ENCODE measurements at places on chromosomes 6 and 20.
A peak's percentile ranks its signal among the peaks of the same experiment; 100 is the strongest.

DNA sequence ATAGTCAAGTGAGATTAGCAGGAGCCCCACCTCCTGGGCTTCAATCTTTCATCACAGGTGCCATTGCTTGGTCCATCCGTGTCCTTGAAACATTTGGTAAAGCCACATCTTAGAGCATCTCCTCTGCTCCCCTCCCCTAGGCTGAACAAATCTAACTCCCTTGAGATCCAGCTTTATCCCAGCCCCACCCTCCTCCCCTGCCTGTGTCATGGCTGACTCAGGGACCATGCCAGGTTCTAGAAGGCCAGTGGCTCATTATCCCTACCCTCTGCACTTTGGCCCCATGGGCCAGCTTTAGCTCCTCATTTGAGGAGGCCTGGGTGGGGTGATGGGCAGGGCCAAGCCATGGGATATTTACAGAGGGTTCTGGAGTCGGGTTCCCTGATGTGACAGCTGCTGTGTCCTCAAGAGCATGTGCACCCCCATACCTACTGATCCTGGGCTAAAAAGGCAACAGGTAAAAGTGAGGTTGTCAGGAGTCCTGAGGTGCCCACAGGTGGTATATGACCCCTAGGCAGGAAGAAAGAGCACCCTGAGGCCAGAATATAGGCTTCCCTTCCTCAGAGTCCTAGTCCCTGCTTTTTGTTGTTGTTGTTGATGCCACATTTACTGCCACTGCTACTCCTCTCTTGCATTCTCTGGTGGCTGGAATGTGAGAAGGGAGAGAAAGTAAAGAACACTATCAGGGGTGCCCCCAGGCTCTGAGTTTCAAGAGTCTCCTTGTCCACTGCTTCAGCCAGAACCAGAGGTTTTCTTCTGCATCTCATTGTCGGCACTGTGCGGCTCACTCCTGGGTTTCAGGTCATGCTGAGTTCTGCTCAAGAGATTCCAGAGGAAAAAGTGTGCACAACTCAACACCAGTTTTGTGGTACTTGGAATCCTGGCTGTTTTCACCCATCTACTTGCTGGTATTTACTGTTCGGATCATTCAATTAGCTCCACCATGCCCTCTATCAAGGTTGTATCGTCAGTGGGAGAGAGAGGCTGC lies 228.4 kb downstream of the LRFN2 start:
- DNase-seq = no peak

DNA sequence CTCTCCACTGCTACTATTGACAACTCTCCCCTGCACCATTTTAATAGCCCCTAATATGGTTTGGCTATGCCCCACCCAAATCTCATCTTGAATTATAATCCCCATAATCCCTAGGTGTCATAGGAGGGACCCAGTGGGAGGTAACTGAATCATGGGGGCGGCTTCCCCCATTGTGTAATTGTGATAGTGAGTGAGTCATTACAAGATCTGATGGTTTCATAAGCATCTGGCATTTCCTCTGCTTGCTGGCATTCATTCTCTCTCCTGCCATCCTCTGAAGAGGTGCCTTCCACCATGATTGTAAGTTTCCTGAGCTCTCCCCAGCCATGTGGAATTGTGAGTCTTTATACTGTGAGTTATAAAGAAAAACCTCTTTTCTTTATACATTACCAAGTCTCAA lies 74.1 kb upstream of the TCF21 start:
- DNase-seq = no peak

- no peak for DNase-seq
Observed at GRCh38 chr6:125220712-125221111, 67.1 kb downstream of the TPD52L1 start.

- no peak for DNase-seq
Observed at GRCh38 chr6:121645100-121645745, 209.8 kb downstream of the GJA1 start.

DNA sequence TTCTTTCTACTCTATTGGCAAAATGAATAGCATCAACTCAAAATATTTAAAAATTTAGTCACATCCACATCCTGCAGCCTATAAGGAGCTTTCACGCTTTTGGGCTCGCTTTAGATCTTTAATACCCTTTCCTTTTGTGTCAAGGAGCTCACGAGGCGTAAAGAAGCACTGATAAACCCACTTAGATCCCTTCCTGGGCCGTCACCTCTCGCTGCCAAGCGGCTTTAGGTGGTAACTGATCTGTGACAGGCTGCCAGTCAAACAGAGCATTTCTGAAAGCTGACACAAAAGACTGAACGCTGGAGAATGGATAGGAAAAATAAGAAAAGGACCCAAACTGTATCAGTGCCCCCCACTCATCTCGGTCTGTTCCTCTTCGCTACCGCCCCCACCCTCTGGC lies 385.7 kb upstream of the MMS22L start:
- DNase-seq = peak; percentile 60

- peak; percentile 86 for DNase-seq
Observed at GRCh38 chr20:3218307-3218988, 9.2 kb downstream of the ITPA start.

- peak; percentile 34 for DNase-seq
Observed at GRCh38 chr20:57709823-57710799, at the start of gene PMEPA1. TSS of gene PMEPA1 (minus strand) at chr20:57710015. CDS start at chr20:57709582, 433 bp downstream.

DNA sequence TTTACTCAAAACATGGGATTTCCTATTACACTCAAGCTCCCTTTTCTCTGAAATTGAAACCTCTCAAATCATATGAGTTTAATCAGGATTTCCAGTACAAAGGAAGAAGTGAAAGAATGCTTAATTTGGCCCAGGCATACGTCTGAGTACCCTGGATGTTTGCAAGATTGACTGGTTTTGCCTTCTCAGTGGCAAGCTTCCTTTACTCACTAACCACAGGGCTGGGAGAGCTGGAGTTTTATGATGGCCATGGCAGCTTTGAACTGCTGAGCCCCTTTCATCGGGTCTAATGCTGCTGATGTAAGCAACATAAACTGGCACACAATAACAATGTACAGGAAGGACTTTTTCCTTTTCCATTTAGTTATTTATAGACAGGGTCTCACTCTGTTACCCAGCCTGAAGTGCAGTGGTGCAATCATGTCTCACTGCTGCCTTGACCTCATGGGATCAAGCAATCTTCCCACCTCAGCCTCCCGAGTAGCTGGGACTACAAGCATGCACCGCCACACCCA lies 194.8 kb downstream of the SLC35F1 start:
- no peak for DNase-seq

DNA sequence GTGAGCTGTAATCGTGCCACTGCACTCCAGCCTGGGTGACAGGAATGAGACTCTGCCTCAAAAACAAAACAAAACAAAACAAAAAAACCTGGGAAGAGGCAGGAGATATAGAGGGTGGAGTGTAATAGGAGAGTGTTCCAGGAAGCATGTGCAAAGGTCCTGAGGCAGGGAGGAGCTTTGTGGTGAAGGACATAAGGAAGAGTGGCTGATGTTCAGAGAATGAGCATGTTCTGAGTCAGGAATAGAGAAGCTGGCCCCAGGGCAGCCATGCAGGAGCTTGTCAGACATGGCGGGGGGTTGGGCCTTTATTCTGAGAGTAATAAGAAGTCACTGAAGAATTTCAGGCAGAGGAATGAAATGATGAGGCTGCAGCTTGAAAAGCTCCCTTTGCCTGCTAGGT lies 337.0 kb downstream of the CDH26 start:
- no peak for DNase-seq

DNA sequence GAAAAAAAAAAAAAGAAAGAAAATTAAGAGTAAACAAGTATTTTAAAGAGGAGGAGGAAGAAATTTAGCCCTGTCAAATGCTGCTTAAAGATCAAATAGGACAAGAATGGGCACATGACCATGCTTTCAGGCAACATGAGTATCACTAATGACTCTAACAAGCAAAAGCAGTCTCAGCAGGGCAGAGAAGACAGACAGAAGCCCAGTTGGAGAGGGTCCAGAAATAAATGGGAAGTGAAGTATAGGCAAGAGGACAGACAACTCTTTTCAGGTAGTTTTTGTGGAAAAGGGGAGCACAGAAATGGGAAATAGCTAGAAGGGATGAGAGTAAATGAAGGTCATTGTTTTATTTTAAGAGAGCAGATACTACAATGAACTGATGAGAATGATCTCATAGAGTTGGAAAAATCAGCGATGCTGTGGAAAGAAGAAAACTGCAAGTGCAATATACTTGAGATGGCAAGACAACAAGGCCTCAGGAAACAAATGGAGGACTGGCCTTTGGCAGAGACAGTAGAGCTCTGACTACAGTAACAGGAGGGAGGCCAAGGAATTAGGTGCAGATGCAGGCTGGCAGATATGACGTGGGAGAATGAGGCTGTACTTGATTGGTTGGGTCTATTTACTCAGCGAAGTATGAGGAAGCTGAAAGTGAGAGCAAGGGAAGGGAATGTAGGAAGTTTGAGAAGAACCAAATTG lies 40.3 kb downstream of the KIF6 start:
- DNase-seq = no peak

GRCh38 chr6:20024316-20024673 lies 187.1 kb downstream of the ID4 start:
- no peak for DNase-seq

GRCh38 chr20:4434681-4435080 lies 287.0 kb upstream of the PRND start:
- no peak for DNase-seq

GRCh38 chr6:89339565-89339964 lies 13.0 kb downstream of the UBE2J1 start:
- no peak for DNase-seq

GRCh38 chr6:128508588-128509296 lies 11.7 kb downstream of the PTPRK start:
- no peak for DNase-seq

GRCh38 chr6:156822747-156823206 lies 45.6 kb downstream of the ARID1B start:
- no peak for DNase-seq

DNA sequence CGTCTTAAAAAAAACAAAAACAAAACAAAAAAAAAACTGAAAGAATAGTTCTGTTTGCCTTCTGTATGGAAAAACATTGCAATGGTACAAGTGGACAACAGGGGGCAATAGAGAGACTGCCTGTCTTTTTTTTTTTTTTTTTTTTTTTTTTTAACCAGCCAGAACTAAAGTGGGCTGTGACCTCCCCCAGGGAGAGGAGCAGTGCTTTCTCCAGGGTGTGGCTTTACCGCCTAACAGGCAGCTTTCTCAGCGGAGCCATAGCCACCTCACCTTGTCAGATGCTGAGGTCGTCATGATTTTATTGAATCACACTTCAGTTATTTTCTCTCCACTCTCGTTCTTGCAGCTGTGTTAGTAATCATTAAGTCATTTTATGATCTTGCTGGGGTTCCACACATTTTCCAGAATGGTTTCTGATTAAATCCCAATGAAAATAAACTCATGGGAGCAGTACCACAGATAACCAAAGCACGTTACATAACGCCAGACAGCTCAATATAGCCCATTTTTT lies 78.4 kb downstream of the GMPR start:
- no peak for DNase-seq

- DNase-seq = no peak
Observed at GRCh38 chr6:40900791-40901190, 138.2 kb downstream of the UNC5CL start.

- DNase-seq = no peak
Observed at GRCh38 chr20:18312723-18313122, 24.4 kb downstream of the ZNF133 start.

DNA sequence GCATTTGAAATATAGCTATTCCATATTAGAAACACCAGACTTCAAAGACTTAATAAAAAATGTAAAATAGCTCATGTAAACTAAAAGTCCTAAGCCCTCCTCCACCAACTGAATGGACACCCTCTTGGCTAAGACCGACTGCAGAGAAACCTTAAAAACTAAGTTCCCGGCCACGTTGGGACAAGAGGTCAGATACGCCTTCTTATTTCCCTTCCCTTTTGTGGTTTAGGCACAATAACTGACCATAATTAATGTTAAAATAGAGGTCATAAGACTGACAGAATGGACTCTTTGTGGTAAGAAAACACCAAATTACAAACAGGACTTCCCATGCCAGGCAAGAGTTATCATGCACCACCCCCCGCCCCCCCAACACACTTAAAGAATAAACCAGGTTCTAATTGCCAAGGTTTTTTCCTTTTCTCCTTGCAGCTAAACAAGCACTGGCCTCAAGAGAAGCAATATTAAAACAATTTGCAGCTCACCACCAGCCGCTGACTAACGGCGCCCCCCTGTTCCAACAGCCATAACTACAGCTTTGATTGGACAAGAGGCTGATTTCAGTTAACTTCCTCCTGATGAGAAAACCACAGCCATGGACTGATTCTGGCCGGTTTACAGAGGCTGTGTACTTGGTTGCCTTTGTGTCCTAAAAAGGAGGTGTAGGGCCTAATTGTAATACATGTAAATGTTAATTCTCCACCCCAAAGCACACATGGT lies 10.7 kb upstream of the LAMP5 start:
- no peak for DNase-seq

GRCh38 chr20:58459058-58459750 lies 56.0 kb downstream of the APCDD1L start:
- DNase-seq = no peak

- no peak for DNase-seq
Observed at GRCh38 chr6:43220439-43220951, 8.8 kb downstream of the DNPH1 start.

DNA sequence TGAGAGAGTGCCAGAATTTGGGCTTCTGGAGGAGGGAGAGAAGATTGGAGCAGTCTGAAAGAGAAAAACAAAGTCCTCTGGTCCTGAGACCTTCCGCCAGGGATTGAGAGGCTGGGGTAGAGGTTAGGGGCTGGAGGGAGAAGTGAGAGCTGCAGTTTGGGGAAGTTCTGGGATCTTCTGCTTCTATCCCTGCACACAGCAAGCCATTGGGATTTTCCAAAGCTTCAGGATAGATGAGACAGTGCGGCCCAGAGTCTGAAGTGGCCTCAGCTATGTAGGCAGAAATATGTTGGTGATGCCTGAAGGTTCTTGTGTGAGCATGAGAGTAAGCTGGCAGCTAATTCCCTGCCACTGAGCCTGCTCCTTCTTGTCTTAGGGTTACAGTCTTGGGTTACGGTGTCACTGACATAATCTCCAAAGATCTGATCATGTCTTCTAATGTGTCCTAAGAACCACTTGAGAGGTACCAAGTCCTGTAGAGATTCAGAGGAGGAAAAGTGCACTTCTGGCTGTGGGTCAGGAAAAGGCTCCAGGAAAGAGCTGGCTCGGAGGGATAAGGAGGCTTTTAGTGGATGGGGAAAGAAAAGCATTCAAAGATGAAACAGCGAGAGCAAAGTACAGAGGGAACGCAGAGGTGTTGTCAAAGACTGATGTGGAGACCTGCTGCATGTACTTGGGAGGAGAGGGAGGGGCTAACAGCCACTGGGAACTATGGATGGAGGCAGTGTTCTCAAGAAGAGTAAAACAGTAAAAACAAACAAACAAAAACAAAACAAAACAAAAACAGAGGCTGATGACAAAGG lies 131.1 kb upstream of the MYLIP start:
- DNase-seq = no peak

DNA sequence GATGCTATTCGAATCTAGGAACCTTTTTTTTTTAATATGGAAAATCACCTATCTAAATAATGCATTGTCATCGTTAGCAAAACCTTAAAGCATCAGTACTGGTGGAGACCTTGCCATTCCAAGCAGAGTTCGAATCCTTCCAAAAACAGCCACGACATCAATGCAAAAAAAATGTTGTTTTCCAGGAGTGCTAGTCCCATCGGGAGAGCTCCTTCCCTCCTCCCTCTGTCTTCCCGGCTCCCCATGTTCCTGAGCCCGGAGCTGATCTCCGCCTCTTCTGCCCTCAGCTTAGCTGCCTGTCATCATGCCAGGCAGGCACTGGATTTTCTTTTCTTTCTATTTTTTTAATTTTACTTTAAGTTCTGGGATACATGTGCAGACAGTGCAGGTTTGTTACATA lies 153.6 kb upstream of the QKI start:
- no peak for DNase-seq

All from NCI-H345 (cell line).